ENCODE measurements at places on chromosomes 12 and 14.
A peak's percentile ranks its signal among the peaks of the same experiment; 100 is the strongest.

DNA sequence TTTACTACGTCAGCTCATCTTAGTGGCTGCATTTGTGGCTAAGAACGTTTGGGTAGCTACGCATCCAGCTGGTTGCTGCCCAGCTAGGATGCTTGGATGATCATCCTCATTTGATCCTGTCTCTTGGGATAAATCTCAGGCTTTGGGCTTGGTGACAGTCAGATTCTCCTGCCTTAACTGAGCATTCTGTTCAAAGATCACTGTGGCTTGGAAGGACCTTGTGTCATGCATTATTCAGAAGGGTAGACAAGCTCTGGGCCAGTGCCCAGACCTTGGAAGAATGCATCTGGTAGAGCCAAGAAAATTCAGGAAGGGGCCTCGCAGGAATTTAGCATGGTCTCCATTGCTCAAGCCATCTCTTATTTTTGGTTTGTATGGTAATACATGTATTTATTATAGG is 188.4 kb downstream of the NRXN3 start:
- DNase-seq: no peak

DNA sequence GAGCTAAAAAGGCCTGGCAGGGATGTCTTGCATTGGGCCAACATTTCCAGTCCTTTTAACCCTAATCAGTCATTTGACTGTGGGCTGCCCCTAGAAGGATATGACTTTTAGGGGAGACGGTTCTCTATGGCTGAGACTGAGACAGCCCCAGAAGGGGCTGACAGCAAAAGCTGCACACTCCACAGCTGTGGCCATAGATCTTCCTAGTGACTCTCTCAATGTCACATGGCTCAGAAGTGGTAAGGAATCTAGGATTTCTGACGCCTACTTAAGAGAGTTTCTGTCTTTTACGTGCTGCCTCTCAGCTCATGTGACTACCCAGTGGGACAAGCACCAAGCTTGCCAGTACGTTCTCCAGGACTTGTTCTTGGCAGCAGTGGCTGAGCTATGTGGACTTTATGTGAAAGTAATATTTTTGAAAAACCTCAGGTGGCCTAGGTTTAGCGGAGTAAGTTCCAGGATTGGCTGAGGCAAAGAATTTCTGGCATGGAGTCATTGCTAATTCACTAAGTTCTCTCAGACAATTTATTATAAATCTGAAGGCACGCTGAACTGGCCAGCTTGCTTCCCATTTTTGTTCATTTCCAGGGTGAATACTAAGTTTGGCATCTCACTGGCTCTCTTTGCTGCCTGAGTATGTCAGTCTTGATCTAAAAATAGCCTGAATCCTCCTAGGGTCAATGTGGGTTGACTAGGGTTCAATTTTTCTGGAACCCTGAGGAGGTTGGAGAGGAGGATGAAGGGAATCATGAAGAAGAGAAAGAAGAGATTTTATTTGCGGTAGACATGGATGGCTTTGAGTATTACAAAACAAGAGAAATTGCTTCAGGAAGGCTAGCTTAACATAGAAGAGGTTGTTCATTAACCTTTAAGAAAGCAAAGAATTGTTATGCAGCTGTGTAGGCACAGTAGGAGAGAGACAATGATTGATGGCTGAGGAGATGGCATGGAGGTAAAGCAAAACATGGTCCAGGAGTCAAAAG is 271.8 kb downstream of the AEBP2 start:
- no peak for DNase-seq

DNA sequence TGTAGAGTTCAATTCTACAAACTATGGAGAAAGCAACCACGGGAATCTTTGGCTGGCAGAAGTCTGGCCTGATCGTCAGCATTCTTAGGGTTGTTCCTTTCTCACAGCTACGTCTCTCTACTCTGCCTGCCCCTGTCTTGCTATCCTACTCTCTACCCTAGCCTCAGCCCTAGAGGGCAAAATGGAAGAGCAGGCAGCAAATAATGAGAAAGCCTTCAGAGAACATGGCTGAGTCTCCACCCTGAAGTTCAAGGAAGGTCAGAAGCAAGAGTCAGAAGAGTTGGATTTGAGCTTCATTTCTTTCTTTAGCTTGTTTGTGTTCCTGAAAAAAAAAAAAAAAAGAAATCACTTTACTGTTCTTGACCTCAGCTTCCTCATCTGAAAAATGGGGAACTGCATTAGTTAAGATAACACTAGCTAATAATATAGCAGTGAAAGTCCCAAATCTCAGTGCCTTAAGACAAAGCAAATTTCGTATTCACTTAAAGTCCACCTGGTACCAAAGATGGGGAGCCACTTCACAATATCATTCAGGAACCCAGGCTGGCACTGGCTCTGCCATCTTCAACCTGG is 50.2 kb upstream of the CCND2 start:
- DNase-seq: peak; percentile 39

- DNase-seq: peak; percentile 94
Measured at GRCh38 chr12:7935590-7936581, at the start of gene SLC2A3. SLC2A3 (minus strand) TSS chr12:7936187; CDS start chr12:7936034, 153 bp downstream.

GRCh38 chr12:71838676-71839075 is 883 bp upstream of the TBC1D15 start:
- DNase-seq: no peak

- peak; percentile 83 for DNase-seq
Measured at GRCh38 chr12:121769831-121770301, 23.6 kb downstream of the RHOF start.

DNA sequence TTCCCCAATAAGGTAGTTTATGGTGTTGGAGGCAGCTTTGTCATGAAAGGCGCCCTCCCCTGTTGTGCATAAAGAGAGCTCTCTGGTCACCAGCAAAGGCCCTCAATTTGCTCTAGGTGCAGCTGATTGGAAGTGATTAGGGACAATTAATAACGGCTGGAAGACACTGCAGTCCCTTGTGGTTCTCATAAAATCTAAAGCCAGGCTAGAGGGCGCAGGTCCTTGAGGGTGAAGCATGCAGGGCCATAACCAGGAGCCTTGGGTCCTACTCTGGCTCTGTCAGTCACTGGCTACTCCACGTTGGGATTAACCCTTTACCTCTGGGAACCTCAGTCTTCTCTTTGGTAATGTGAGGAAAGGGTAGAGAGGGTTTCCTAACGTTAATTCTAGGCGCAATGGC is 1.9 kb downstream of the DAAM1 start:
- peak; percentile 72 for DNase-seq

- DNase-seq: no peak
Measured at GRCh38 chr14:105876829-105877228, 350.4 kb downstream of the TMEM121 start.

- no peak for DNase-seq
Measured at GRCh38 chr14:20971705-20972021, 16.4 kb downstream of the RNASE2 start.

- DNase-seq: no peak
Measured at GRCh38 chr14:99230208-99231151, 41.5 kb downstream of the BCL11B start.

- DNase-seq: no peak
Measured at GRCh38 chr14:24417832-24418491, 11.5 kb downstream of the CBLN3 start.

DNA sequence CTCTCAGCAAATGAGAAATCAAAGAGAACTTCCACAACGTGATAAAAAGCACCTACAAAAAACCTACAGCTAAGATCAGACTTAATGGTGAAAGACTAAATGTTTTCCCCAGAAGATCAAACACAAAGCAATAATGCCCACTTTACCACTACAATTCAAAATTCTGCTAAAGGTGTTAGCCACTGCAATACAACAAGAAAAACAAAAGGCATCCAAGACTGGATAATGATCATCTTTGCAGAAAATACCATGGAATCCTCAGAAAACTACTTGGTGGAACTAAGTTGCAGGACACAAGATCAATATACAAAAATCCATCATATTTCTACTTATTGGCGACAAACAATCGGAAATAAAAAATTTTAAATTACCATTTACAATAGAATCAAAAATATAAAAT is 6.5 kb downstream of the DDX24 start:
- DNase-seq: no peak

DNA sequence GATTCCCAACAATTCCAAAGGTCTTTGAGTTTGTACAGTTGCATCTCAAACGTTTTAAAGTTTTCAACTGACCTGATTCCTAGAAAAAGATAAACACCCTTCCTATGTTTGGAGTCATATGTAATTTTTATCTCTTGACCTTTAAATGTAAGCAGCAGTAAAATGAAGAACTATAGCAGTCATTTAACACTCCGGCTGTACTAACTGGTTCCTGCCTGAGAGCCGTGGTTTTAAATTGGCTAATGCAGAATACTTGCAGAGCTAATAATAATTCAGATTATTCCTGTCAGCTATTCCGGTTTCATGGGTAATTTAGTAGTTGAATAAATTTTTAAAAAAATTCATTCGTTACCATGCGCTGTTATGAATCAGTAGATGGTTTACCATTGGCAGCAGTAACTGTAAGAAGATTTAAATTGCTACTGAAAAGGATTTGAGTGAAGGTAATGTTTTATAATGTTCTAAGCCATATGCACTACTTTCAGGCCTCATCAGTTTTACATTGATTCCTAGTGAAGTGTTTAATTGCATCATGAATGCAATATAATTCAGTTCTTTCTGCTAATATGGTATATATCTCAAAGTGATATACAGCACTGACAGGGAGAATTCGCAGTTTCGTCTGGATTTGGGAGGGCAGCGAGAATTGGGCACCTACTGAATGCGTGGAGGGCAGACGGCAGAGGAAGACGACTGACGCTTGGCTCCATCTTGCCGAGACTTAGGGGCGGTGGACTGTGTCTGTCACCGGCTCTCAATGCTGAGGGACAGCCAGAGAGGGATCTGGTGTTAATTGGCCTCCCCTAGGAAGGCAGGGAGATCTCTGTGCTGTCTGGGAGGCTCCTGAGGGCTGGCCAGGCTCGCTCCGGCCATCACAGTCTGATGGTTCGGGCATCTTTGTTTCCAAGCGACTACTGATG is 217.7 kb downstream of the PHETA1 start:
- no peak for DNase-seq

DNA sequence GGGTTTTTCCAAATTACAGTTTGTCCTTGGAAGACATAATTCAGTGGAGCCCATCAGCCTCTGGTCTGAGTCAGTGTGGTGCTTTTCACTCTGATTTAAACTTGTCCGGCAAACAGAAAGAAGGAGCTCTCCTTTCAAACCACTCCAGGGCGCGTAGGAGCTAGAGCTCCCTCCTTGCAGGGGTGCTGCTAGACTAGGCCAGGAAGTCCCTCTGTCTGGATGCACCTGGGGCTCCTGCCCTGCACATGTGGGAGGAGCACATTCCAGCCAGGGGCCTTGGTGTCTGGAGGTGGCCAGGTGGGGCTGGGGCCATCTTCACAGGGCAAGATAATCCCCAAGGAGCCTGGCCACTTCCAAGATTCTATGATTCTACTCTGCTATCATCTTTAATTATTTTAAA is 3.1 kb downstream of the SERPINA3 start:
- DNase-seq: no peak

DNA sequence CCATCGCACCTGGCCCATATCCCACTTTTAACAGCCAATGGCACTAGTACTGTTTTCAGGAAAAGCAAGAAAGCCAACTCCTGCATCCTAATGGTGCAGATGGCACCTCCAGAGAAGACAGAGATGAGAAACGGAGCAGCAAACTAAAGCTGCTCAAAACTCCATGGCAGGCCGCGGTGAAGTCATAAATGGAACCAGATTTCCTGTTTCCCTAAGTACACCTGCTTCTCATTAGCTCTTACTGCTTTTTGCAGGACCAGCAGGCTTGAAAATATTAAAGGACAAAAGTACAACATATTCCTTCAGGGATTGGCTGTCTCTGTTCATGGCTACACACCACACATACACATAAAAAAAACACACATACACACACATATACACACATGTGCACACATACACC is 36.7 kb upstream of the LGALS3 start:
- no peak for DNase-seq
